ENCODE measurements at places on chromosomes 2 and 18.

- DNase-seq, result no peak
These were observed 274.3 kb upstream of the FBXO11 start for GRCh38 chr2:48180557-48180956.

- no peak for DNase-seq
These were observed 65.9 kb downstream of the TMEM247 start for GRCh38 chr2:46545015-46545839.

GRCh38 chr2:23077596-23077995 lies 307.4 kb upstream of the KLHL29 start:
- no peak for DNase-seq

DNA sequence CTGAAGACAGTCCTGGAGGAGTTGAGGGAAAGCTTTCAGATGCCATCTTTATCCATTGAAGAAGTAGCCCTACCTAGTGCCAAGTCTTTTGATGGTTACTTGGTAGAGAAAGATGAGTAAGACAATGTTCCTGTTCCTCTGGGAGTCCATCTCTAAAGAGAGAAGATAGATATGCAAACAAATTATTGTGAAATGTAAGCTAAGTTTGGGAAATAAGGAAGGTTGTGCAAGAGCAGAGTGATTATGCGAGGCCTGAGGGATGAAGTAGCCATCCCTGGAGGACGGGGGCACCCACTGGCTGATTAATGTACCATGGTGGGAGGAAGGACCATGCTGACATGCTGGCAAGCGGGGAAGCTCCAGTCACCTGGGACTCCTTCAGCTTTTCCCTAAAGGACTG lies 994 bp upstream of the DTNA start:
- no peak for DNase-seq

DNA sequence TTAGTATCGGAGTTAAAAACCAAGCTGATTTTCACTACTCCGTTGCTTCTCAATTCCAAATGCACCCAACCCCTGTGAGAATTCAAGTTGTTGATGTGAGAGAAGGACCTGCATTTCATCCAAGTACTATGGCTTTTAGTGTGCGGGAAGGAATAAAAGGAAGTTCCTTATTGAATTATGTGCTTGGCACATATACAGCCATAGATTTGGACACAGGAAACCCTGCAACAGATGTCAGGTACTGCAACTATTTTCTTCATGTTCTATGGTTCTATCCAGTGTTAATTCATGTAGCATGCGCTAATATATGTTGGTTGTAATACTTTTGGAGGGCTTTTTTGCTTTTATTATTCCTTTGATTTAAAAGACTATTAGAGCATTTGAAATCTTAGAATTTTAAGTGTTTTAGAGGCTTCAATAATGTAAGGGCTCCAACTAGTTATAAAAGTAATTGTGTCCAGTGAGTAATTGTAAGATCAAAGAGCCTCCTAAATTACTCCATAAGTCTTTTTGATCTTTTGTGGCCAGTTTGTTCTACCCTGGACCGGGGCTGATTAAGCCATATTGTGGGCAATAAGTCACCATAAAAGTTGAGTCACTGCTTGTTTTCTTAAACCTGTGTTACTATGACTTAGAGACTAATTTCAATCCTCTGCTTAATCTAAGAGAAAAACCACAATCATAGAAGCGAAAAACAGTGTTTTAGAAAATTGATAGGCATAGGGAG lies 22.9 kb downstream of the DSG4 start:
- DNase-seq, result no peak

DNA sequence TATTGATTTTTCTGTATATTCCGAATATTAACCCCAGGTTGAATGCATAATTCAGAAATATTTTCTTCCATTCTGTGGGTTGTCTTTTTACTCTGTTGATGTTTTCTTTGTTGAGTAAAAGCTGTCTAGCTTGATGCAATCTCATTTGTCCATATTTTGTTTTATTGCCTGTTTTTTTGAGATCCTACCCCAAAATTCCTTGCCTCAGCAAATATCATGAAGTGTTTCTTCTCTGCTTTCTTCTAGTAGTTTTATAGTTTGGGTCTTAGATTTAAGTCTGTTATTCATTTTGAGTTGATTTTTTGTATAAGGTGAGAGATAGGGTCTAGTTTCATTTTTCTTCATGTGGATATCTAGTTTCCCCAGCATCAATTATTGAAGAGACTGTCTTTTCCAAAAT lies 467.9 kb upstream of the GCFC2 start:
- DNase-seq, result no peak

Data from activated CD8-positive, alpha-beta memory T cell treated with anti-CD3 and anti-CD28 coated beads for 1 hour (primary cell).